ENCODE measurements at places on chromosomes 12 and 14.
A peak's percentile ranks its signal among the peaks of the same experiment; 100 is the strongest.

GRCh38 chr12:28234444-28234843 lies 44.2 kb downstream of the CCDC91 start:
- no peak for DNase-seq

- DNase-seq, result no peak
These were observed 1.7 kb downstream of the ATF7 start for GRCh38 chr12:53624458-53624857.

DNA sequence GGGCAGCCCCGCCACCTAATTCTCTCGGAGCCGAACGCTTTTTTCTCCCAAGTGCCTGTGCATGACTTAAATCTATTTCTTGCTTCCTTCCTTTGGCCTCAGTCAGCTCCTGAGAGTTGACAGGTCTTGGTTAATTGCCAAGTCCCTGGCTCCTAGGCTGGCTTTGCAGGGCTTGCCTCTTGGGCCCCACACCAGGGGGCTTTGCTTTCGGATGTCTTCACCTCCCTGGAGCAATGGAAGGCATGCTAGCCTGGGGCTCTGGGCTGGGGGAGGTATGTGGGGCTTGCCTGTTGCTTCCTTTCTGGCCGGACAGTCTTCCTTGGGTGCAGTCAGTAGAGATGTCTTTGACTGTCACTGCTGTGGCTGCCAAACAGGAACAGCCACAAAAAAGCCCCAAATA lies 2.2 kb upstream of the KRT80 start:
- no peak for DNase-seq

DNA sequence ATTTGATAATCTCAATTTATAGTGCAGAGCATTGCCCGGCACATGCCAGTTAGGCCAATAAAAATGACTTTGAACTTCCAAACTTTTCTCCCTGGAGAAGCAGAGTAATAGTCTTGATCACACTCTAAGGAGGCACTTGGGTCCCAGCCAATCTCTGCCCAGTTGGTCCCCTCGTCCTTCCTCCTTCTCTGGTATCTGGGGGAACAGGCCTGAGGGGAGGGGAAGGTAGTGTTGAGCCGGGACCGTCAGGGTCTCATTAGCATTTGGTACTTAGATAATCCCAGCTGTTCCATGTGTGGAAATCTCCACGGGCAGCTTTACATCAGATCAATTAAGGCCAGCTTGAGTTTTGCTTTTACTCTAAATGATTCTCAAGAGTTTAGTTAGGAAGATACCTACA lies 70.1 kb downstream of the ZNF641 start:
- no peak for DNase-seq

DNA sequence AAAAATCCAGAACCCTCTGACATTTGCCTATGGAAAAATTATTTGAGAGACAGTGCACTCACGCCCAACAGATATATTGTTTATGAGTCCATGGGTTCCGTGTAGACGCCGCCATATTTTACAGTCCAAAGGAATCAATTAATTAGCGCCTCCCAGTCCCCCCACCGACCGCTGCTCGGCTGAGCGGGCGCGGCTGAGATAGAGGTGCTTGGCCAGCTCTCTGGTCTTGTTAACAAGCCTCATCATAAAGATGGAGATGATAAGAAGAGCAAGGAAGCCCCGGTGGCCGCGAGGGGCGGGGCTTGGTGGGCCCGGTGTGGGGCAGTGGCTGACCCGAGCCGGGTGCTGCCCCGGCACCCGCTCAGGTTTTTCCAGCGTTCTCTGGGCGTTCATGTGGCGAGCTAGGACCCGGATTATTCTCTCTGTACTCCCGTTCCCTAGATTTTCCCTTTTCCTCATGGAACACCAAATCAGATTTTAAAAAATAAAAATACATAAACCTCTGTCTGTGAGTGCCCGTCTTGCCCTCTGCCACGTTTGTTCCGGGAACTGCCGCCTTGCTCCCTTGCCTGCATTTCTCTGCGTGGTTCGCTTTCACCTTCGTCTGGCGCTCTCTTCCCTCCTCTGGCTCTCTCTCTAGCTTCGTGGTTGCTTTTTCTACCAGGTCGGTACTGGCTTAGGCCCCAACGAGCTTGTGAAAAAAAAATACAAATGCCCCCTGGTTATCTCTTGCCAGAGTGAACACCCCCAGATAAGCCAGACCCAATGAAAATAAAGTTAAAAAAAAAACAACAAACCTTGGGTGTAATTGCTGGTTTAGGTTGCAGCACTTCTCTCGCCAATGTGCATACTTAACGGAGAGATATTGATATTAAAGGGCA lies 9.0 kb downstream of the HOXC12 start:
- no peak for DNase-seq

- no peak for DNase-seq
These were observed 291.3 kb downstream of the RPAP3 start for GRCh38 chr12:47414511-47414910.

DNA sequence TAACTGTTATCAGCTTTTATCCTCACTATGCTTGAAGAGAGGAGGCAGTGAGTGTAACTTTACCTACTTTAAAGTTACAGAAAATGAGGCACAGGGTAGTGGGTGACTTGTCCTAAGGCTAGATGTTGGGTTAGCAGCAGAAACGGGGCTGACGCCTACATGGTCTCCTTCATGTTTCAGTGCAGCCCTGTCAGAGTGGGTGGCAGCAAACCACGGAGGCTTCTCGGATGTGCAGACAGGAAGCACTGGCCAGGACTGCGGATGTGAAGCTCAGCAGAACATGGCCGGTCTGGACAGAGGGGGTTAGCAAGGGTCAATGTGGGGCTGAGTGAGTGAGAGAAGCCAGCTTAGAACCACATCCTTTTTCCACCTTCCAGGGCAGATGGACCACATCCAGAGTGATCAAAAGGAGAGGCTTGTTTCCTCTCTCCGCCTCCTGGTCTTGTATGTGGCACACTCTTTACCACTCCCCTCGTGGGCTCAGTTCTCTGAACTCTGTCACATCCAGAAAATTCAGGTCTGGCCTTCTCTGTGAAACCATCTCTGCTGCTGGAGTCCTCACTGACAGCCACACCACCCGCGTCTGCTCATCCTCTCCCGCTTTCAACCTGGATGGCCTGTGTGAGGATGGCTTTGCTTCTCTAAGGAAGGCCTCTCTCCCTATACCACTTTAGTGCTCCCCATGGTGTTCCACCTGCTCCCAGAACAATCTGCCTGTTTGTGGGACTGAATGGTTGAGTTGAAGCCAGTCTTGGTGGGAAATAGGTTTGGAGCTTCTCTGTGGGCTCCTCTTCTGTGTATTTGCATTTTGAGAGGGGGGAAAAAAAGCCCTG lies 14.1 kb downstream of the SUSD6 start:
- peak; percentile 73 for DNase-seq

- DNase-seq, result no peak
These were observed 9.3 kb downstream of the EML1 start for GRCh38 chr14:99802301-99803105.

DNA sequence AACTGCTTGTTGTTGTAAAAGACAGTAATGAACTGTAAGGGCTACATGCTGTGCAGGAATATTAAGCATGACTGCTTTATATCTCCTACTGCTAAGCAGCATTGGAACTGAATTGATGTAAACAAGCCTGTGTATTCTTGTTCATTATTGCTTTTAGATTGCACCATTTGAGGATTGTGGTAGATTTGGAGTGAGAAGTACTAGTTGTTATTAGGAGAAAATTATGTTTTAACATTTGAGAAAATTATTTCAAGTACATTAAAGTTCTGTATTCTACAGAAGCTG lies 212.7 kb downstream of the ERC1 start:
- DNase-seq, result no peak

GRCh38 chr12:8031872-8032241 lies 659 bp upstream of the FOXJ2 start:
- DNase-seq, result no peak

DNA sequence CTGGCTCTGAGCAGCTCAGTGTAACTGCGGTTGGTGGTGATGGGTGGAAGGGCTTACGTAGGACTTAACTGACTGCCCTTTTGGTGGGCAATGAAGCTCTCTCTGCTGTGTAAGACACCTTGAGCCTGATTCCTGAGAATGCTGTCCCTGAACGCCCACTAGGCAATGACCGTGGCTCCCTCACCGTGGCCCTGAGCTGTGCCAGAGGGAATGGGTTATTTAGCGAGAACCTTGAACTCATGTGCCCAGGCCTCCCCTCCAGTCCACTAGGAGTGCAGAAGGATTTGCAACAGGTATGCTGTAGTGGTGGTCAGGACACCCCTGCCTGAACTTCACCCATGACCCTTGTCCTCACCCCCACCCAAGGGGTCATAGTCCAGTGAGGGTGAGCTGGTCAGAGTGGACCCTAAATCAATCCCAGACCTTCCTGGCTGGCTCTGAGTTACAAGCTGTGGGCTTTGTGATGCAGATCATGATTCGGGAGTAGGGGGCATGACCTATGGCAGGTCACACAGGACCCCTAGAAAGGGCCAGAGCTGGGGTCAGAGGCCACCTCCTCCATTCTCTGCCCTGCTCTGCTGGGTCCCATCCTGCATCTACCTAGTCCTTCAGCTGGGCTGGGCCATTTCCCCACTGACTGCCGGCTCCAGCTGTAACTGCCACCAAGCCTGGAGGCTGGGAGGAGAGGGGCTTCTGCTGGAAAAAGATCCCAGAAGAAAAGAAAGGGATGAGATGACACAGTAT lies 14.5 kb upstream of the ANKRD33 start:
- no peak for DNase-seq

- peak; percentile 68 for DNase-seq
These were observed 280.0 kb upstream of the RTL1 start for GRCh38 chr14:101183376-101184103.

DNA sequence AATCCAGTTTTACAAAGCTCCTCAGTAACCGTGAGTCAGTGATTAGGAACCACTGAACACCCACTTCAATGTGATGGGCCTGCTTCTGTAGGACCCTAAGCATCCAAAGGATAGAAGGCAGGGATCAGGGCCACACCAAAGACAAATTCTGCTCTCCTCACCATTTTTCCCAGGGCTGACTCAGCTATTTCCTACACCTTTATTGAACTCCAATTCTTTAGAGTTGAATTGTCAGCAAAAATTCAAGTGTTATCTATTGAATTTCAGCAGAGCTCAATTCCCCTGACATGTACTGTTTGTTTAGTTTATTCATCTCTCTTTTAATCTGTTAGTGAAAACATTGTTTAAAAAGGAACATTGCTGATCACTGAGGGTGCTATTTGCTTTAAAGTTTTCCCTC lies 457.7 kb upstream of the TMPO start:
- no peak for DNase-seq

DNA sequence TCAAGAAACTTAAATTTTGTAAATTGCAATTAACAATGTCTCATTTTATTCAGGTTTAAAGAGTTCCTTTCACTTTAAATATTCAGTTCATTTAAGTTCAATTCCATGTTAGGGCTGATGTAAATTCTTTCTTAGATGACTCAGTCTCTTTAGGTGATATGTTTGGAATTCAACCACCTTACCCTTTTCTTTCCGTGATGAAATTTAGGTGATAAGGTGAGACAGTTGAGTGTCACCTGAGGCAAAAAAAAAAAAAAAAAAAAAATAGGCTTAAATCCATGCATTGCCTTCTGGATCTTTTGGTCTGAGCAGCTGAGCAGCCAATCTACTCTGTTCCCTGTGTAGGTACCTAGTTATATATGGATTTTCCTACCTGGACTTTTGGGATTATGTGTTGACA lies 299.5 kb downstream of the DAD1 start:
- no peak for DNase-seq

GRCh38 chr14:24416932-24417619 lies 12.4 kb downstream of the CBLN3 start:
- DNase-seq, result peak; percentile 38

GRCh38 chr14:100741966-100742365 lies 15.3 kb downstream of the DLK1 start:
- DNase-seq, result no peak

GRCh38 chr14:95496690-95497259 lies 19.7 kb downstream of the SYNE3 start:
- DNase-seq, result peak; percentile 82

DNA sequence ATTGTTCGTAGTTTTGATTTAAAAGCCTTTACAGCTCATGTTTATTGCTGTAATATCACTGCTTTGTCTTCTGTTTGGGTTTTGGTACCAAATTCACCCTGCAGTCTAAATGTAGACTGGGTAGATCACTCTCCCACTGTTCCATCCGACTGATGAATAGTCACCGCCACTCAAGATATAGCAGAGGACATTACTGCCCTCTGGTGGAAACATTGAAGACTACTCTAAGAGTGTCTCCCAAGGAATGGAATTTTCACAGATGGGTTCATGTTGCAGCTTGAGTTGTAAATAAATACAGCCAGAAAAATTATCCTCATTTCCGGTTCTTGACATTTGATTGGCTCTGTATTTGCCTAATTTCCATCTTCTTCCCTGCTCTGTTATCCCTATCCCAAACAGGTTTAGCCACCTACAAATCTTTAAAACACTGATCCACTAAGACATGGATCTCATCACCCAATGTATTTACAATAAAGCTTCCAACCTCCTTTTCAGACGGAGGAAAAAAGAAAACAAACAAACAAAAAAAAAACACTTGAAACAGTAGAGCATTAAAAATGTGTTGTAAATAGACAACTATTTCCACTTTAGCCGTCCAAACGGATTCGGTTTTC lies 198.3 kb upstream of the CPNE8 start:
- no peak for DNase-seq

DNA sequence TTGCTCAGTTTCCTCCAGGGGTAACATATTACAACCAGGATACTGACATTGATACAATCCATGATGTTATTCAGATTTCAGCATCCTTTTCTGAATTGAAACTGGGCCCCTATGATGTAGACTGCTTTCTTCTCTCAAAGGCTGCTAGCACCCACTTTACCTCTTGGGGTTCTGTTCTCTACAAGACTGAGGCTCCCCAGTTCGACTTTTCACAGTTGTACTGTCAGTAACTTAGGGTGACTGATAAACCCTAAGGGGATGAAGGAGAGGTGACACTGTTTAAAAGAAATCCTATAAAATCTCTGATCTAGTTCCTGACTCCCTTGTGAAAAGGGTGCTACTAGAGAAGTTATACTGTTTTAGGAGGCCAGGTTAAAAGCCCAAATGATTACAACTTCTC lies 818 bp downstream of the VPS33A start:
- DNase-seq, result no peak

- DNase-seq, result no peak
These were observed 7.7 kb downstream of the WSB2 start for GRCh38 chr12:118053071-118053985.

GRCh38 chr12:113812411-113813228 lies 153.5 kb downstream of the RBM19 start:
- DNase-seq, result peak; percentile 60

DNA sequence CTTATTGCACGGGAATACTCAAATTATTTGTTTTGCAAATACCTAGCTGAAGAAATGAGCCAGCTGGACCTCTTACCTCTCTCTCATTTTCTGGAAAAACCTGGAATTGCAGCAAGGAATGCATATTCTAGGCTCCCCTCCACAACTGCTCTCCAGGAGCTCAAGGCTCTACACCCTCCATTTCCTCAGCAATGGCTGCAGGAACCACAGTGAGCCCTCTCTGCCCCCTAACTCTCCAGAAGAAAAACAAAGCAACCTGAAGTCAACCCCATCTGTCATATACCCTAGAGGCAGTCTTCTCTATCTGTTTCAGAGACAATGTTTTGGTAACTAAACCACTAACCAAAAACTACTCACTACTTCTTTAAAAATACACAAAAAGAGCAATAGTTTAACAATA lies 221.6 kb downstream of the SLC25A21 start:
- no peak for DNase-seq

GRCh38 chr14:90796329-90796728 lies 19.9 kb downstream of the TTC7B start:
- no peak for DNase-seq

Data from left hindlimb (tissue), 1 donor.